ENCODE measurements at places on chromosomes 1 and 21. TPM values are rescaled to one million over a fixed set of nuclear protein-coding genes. Genes with fewer than 3 reads are reported as not detected.

Gene ASCL5
- total RNA-seq: not detected

Gene TEX38
- not detected for total RNA-seq

Gene PLPPR4
- not detected for total RNA-seq

Gene LHX8
- not detected for total RNA-seq

Gene SUSD4
- 2.3 TPM for total RNA-seq

Gene TMEM82
- not detected for total RNA-seq

Gene ADCY10
- not detected for total RNA-seq

DNA sequence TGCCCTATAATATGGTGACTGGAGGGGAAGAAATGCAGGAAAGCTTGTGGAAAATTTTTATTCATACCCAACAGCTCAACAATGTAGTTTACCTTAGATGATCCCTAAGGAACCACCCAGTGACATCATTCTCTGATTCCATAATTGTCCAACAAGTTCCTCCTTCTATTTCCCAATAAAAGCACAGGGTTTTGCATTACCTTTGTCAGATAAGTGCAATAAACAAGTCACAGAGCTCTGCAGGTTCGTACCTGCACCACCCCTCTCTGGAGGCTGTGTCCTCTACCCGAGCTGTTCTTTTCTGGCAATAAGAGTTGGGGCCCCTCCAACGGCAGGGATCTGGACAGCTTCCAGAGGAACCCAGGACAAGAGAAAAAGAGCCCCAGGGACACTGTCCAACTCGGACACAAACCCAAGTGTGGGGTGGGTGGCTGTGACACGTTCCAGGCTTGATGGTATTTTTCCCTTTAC, 38.8 kb downstream of the RCAN1 start:
- peak; percentile 53 for DNase-seq

DNA sequence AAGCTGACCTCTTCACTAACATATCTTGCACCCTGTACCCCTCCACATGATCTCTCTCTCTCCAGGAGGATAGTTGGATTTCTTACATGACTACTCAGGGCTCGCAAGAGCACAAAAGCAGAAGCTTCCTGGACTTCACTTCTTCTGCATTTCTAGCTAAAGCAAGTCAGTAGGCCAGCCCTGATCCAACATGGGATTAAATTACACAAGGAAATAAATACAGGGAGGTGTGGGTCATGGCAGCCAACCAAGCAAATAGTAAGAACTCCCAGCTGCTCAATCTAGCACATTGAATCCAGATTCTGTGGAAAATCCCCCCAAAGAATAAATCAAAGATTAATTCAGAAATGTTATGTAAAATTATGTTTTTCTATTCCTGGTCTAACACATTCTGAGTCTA, 33.3 kb downstream of the KLHDC7A start:
- no peak for DNase-seq

GRCh38 chr1:26175346-26175745, 1.9 kb upstream of the CNKSR1 start:
- no peak for DNase-seq

DNA sequence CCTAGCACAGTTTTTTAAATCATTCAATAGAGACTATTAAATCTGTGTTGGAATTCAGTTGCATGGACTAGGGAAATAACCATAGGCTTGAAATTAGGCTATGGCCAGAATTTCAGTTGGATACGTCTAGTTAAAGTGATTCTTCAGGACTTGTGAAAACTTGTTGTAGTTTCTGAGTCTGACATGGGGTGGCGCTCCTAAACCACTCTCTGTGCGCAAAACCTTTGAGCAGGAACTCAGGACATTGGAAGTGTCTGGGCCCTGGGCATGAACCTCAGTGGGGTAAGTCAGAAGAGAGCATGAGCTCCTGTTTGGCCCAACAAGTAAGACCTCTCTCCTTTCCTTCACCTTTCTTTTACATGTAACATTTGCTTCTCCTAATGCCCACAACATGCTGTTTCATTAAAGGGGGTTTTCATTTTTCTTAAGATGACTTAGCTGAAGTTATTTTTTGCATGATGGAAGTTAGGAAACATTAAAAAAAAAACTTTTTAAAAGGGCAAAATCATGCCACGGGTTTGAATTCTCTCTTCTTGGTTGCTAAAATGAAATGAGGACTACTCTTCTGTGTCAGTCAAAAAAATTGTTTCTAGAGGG, 17.1 kb upstream of the CCDC190 start:
- DNase-seq: peak; percentile 67

DNA sequence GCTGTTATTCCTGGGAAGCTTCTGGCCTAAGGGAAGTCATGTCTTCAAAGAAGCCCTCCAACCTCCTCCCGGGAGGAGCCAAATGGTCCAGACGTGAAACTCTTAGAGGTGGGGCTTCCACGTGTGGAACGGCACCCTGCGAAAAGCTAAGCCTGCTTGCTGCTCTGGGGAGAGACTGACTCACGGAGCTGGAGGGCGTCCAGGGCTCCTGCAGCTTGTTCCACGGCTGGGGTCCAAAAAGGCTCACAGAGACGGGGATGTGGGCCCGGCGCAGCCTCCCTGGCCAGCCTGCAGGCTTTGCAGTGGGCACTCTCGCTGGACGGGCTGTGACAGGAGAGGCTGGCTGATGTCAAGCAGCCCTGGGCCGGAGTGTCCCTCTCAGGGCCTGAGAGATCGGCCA, 105.1 kb downstream of the COLGALT2 start:
- no peak for DNase-seq

DNA sequence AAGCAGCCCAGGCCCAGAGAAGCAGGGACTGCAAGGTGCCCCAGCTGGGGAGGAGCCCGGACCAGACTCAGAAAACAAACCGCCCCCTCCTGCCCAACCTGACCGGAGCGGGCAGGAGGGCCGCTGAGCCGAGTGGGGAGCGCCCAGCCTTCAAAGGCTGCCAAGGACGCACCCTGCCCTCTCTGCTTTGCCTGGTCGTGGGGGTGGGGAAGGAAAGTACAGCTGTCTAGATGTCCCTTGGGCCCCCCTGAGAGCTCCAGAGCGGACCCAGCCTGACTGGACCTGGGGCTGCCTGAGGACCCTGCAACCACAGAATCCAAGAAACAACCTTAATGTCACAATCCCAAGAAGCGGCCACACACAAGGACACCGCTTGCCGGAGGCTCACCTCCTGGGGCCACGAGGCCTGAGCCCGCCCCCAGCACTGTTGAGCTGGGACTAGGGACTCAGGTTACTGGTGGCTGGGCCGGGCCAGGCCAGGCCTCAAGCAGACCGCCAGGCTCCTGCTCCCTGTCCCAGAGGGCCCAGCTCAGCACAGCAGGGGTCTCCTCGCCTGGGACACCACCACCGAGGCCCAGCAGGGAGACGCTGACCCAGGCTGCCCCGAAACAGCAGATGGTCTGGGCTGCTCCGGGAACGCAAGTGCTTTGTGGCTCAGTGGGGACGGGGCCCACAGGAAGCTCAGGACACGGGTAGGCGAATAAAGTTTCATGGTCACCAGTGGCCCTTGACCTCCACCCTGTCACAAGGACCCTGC, 1.4 kb downstream of the DVL1 start:
- DNase-seq: peak; percentile 47

GRCh38 chr1:159177272-159177907, 6.0 kb downstream of the CADM3 start:
- DNase-seq: peak; percentile 72

- DNase-seq: no peak
Measured at GRCh38 chr1:2224631-2225428, 3.3 kb upstream of the SKI start.

GRCh38 chr1:54336116-54336515, 70.1 kb downstream of the SSBP3 start:
- DNase-seq: no peak

GRCh38 chr1:220786057-220786336, 716 bp upstream of the MTARC1 start:
- DNase-seq: no peak

GRCh38 chr1:178241057-178241456, 147.2 kb downstream of the RASAL2 start:
- DNase-seq: peak; percentile 51

GRCh38 chr1:111283838-111284237, 6.8 kb upstream of the CHIA start:
- DNase-seq: no peak

DNA sequence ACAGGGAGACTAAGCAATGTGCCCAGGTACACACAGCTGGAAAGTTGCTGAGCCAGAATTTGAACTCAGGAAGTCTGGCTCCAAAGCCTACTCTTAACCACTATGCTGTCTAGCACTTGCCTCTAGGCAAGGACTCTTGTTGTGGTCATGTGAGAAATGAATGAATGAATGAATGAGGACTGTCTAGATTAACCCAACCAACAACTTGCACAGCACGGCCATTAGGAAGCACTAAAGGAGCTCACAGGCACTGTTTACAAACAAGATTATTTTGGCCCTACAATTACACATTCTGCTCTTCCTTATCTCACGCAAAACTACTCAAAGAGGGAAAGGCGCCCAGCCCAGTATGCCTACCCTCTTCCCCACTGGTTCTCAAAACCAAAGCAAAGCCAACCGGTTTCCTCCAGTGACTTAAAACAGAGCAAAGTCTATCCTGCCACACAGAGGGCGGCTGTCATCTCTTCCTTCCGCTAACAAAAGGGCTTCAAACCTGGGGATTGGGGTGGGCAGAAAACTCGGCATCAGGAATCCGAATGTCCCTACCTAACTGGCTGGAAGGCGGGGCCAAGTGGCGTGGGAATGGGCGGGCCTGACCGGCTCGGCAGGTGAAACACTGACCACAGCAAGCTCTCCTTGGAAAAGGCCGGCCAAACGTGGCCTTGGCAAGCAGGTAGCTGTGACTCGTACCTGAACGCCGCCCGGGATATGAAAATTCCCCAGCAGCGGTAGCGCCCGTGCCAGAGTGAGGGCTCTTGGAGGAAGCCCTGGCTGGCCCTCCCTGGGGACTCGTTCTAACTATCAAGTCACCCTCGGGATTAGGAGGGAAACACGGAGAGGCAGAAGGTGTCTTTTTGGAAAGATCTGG, 948 bp downstream of the STK40 start:
- DNase-seq: peak; percentile 78

DNA sequence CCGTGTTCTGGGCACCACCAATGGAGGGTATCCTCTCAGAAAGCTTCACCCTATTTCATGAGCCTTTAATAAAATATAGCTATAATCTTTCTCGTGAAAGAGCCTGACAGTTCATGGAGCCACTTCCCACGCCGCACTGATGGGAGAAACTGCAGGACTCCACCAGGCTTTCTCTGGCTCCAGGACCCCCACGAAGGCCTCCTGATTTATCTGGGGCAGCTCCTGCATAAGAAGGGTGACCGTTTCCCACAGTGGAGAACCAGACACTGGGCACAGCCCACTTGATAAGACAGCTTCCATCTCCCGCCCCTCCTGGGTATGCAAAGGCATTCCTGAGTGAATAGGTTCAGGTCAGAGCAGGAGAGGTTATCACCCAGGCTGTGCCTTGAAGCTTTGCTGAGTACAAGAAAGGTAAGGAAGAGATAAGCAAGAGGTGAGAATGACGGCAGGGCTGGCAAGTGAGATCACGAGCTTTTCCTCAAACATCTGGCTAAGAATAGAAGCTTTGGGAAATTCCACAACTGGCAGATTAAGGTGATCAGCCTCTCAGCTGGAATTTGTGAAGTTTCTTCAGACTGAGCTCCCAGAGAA, 499.8 kb downstream of the KIF26B start:
- DNase-seq: no peak

GRCh38 chr1:52558941-52559340, 6.0 kb upstream of the TUT4 start:
- no peak for DNase-seq

GRCh38 chr1:77383236-77383635, 101.4 kb downstream of the AK5 start:
- DNase-seq: no peak

DNA sequence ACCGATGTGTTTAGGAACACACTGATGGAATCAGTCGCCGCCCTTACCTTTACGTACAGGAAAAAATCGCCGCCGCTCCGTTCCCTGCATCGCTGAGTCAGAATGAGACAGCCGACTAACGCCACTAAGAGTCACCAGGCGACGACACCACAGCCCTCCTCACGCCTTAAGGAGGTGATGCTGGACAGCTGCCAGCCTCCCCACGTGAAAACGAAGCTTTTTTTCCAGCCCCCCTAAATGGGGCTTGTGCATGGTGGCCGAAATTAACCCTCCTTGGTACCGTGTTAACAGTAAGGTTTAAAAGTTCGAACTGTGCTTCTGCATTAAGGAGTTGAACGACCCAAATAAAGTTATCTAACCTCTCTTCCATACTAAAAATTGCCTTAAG, 511 bp downstream of the DNTTIP2 start:
- DNase-seq: peak; percentile 68
